Activated CD4-positive, alpha-beta T cell treated with anti-CD3 and anti-CD28 coated beads, Interleukin-2, amount 10 ng/mL, durations not matched to agents 24 days and 14 days (primary cell): ENCODE measurements at places on chromosomes 2 and 18. TPM values are rescaled to one million over a fixed set of nuclear protein-coding genes. Genes with fewer than 3 reads are reported as not detected.

- no peak for DNase-seq
Observed at GRCh38 chr2:109285244-109285651, 156.2 kb downstream of the SH3RF3 start.

GRCh38 chr18:5895876-5896740, 786 bp upstream of the TMEM200C start:
- no peak for DNase-seq

- DNase-seq = no peak
Observed at GRCh38 chr2:110991911-110992310, 128.8 kb upstream of the BCL2L11 start.

The CD207 gene
- total RNA-seq = not detected in 2 replicates

The GAREM1 gene
- total RNA-seq = not detected in 2 replicates
